ENCODE measurements at places on chromosomes 11 and 22.

- DNase-seq: no peak
Measured at GRCh38 chr22:36467946-36468345, 13.5 kb downstream of the TXN2 start.

GRCh38 chr11:26150031-26150430 is 181.9 kb upstream of the ANO3 start:
- no peak for DNase-seq

- DNase-seq: no peak
Measured at GRCh38 chr11:61642162-61642561, 38.0 kb upstream of the DAGLA start.

DNA sequence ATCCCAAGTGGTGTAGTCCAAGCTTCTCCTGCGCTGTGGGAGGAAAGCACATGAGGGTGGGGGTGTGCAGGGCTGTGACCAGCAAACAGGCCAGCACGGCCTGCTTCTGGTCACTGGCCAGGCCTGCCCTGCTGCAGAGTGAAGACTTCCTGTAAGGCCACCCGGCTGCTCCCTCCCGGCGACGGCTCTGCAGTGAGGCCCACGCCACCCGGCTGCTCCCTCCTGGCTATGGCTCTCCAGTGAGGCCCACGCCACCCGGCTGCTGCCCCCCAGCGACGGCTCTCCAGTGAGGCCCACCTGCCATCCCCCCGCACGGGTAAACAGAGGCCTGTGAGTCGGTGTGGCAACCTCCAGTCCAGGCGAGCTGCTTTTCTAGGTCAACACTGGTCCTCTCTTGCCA is 31.4 kb upstream of the BRSK2 start:
- no peak for DNase-seq

DNA sequence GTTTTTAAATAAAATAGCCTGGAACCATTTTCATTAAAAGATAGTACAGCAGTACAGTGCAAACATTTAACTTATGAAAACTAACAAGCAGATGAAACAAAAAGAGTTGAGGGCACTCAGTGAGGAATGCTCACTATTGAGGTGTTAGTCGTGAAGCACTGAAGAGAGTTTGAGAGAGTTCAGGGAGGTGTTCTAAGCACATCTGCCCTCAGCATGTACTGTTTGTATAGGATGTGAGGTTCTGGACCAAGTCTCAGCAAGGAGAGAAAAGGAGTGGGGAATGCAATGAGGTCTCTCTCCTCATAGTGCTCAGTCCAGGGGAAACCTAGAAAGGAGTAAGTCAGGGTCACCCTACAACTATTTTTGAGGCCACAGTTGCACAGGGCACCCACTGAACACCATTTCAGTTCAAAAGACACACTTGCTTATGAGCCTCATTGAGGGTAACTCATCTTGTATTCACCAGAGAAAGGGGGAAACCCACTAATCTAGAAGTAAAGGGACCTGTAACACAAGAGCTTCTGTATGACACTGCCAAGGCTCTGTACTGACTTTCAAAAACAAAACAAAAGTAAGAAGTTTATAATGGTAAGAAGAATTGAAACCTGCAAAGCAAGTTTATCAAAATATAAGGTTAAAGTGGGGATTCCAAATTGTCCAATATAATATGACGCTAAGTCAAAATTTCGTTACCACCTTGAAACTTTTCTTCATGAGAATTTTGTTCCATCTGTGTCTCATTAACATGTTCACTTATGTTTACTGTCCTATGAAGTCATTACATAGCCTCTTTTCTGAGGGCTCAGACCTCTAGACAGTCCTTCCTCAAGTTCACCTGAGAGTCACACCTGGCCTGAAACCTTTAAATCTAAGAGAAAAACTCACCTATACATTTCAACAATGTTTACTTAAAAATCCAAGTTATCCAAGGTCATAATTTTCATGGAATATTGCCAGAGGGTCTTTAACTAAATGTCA is 275.3 kb downstream of the ETS1 start:
- DNase-seq: no peak

GRCh38 chr11:8597182-8597581 is 3.2 kb upstream of the STK33 start:
- no peak for DNase-seq

DNA sequence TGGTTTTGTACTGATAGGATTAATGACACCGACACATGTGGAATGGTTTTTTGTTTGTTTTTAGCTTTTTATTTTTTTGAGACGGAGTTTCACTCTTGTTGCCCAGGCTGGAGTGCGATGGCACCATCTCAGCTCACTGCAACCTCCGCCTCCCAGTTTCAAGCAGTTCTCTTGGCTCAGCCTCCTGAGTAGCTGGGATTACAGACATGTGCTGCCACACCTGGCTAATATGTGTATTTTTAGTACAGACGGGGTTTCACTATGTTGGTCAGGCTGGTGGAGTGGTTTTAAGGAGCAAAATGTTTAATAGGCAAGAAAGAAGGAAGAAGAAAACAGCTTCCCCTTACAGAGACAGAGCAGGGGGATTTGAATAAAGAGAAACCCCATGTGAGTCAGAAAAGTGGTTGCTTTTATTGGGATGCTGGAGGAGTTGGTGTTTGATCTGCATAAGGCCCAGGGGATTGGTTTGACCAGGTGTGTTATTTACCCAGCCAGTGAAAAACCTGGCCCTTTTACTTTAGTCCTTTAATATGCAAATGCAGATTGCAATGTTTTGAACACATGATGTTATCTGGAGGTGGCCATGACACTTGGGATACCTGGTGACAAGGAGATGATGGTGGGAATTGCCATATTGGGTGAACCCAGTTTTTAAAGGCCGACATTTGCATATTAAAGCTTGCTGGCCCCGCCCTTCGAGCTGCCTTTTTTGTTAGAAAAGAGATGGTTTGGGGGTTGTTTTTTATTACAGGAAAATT is 24.3 kb downstream of the SUSD2 start:
- DNase-seq: no peak

GRCh38 chr11:73866586-73866996 is 10.1 kb downstream of the COA4 start:
- peak; percentile 89 for DNase-seq

- DNase-seq: peak; percentile 93
Measured at GRCh38 chr11:76799066-76799804, 16.1 kb downstream of the TSKU start.
